Liver (tissue), 10 donors: ENCODE measurements at places on chromosomes 2 and 18. TPM values are rescaled to one million over a fixed set of nuclear protein-coding genes. Genes with fewer than 3 reads are reported as not detected.

Gene ST6GAL2
- 1.4 TPM for polyA plus RNA-seq

Gene PSMA8
- not detected for polyA plus RNA-seq

Gene STARD6
- not detected for polyA plus RNA-seq

Gene TBR1
- polyA plus RNA-seq = not detected

Gene CPO
- polyA plus RNA-seq = 0.31 TPM

Gene EN1
- polyA plus RNA-seq = not detected

Gene CCDC150
- 0.78 TPM for polyA plus RNA-seq

Gene CRACDL
- 0.13 TPM for polyA plus RNA-seq

Gene IL37
- polyA plus RNA-seq = not detected

Gene CRYGD
- not detected for polyA plus RNA-seq

Gene SCYGR4
- not detected for polyA plus RNA-seq

Gene NEU4
- 58.4 TPM for polyA plus RNA-seq

Gene PCARE
- not detected for polyA plus RNA-seq

Gene HOXD10
- polyA plus RNA-seq = not detected

Gene FOXI3
- not detected for polyA plus RNA-seq

Gene IL36A
- polyA plus RNA-seq = not detected

Gene MAP3K19
- polyA plus RNA-seq = not detected
